Fibroblast of skin of scalp (primary cell): ENCODE measurements at places on chromosomes 3 and 15.
A peak's percentile ranks its signal among the peaks of the same experiment; 100 is the strongest.

DNA sequence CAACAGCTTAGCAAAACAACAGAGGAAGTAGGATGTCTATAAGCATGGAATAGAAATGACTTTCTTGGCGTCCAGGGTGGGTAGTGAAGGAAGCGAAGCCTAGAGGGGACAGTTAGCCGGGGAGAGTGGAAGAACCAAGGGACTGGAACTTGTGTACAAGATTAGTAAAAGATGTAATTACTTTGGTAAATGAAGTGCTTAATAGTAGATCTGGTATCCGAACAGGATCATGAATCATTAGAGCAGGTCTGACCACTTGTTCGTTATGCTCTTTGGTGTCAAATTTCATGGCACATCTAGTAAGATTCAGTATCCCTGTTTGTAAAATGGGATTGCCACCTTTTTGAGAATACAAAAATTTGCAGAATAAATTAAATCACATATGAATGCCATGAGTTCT lies 112.5 kb upstream of the MLF1 start:
- DNase-seq = no peak

DNA sequence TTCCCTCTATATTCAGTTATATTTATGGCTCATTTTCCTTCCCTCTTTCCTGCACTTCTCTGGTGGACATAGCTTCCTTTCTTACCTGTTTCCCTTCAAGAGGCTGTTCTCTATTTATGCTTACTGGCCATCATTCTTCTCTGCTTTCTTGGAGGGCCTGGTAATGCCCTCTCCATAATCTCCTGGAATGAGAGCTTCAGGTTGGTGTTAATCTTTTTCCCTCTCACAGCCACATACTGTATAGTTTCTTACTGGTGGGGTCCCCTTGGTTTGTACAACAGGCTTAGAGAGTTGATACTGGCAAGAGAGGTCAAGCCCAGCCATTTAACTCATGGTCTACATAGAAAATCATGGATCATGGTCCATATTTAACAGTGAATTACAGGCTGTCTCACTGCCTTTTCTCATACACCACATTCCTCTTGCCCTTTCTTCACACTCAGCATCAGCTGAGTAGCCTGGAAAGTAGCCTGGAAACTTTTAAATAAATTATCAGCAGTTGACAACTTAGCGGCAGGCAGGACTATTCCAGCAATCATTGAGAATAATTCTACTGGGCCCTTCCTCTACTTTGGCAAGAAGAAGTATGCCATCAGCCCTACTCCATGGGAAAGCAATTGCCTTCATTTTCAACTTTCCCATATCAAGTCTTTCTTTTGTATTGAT lies 38.0 kb upstream of the DPH6 start:
- DNase-seq = no peak

DNA sequence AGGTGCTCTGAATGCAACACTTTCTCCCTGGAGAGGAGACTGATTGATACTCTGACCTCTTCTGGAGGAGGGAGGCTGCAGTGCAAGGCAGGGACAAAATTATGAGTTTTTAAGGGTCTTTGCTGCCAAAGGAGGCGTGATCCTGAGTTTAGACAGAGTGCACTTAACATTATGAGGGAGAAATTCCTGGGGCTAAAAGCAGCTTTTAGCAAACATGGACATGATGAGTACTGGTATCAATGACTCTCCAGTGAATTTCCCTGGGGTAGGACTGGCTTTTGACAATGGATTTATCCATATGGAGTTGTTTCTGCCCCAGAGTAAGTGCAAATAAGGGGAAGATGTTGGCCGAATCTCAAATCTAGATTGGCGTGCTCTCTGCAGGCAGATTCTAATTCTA lies 133.1 kb downstream of the THSD4 start:
- DNase-seq = no peak

- DNase-seq = peak; percentile 4
Observed at GRCh38 chr3:127217596-127218453, 24.9 kb downstream of the PRR23E start.

GRCh38 chr15:57611938-57612337 lies 20.2 kb downstream of the MYZAP start:
- no peak for DNase-seq

DNA sequence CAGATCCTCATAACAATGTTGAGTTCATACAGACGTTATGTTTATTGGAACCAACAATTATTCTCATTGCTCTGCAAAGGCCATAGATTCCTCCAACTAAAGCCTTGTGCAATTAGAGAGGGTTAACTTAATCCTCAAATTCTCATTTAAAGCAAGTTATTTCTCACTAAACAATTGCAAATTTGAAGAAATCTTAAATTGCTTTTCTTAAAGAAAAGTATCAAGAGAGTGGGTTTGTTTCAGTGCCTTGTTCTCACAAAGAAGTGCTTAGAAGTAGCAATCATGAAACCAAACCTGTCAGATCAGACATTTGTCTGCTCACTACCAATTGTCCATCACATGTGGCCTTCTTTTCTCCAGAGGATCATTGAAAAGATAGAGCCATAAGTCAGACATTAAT lies 124.8 kb downstream of the KCNH8 start:
- DNase-seq = no peak

DNA sequence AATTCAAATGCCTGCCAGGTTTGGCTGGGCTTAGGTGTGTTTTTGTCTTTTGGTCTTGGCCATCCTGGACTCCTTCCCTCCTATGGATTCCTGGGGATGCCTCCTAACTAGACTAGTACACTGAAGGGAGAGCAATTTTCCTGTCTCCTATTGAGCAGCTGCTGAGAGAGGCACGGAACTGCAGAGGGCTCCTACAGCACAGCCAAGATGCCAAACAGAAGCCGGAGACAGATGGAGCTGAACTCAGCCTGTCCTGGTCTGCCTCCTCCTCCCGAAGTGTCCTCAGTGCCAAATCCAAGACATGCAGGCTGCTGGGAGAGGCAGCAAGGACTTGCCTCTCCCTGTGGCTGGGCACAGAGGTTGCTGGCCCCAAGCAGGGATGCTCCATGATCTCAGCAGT lies 256.6 kb upstream of the PROK2 start:
- DNase-seq = peak; percentile 48

DNA sequence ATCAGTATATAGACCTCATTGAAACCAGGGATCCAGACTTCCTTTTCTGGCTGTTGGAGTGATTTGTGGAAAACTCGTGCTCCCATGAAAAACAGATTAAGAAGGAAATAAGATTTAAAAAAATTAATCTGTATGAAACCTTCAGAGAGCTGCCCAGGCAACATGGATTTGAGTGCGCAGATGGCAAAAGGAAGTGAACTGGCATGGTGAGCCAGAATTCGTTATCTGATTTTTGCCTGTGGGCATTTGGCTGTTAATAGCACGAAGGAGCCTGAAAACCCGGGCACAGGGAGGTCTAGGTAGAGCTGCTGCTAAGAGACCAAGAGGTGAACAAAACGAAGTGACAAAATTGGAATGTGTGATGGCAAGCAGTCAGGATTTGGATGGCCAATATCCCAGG lies 19.1 kb upstream of the SPINK8 start:
- DNase-seq = no peak

- DNase-seq = no peak
Observed at GRCh38 chr3:50340147-50340447, 539 bp downstream of the RASSF1 start.

GRCh38 chr3:38353151-38353550 lies 6.6 kb downstream of the XYLB start:
- DNase-seq = peak; percentile 69

DNA sequence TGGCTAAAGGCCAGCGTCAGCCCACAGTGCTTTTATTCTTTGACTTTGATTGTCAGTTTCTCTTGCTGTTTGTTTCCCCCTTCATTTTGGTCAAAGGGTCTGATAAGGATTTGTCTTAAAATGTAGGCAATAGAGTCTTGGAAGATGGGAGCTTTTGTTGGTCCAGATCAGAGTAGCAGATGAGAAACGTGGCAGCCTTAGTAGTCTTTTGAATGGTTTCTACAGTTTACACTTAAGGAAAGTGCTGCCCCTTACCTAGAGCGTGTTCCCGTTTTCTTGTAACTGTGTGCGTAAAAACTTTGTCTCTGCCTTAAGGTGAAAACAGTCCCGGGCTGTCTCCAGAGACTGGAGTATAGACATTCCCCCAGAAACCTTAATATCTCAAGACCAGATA lies 630 bp downstream of the LXN start:
- DNase-seq = no peak

DNA sequence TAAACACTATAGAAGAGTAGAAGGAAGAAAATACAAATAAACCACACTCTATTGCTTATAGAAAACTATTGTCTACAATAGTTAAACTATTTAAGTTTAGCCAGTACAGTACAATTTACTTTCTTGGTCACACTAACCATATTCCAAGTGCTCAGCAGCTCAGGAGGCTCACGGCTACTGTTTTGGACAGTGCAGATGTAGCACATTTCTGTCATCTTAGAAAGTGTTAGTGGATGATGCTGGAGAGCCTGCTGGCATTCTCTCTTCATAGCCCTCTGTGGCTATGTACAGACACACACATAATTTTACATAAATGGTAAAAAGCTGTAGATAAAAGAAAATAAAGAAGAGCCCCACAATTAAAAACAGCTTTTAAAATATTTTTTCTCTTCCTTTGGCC lies 23.8 kb downstream of the NUDT16 start:
- no peak for DNase-seq
